ENCODE measurements at places on chromosomes 16 and 17.

DNA sequence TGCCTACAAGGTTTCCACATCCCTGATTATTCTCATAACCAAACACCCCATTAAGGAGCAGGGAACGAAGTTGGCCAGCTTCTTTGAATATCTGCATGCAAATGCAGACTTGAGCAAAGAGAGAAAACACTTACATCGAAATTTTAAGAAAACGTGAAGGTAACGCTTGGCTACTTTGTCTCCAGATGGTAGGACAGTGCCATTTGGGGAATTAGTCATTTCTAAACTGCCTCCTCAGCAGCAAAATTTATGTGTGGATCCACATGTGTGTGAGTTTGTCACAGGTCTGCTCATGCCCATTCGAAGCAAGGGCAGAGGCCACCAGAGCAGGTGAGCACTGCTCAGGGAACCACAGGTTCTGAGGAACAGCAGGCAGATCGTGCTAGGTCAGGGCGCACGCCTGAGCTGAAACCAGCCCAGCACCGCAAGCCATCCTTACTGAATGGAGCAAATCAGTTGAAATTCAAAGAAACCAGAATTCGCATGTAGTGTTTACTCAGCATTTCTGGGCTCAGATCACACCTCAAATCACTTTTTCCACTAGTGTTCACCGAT, 80.1 kb downstream of the SOCS1 start:
- H3K4me3 ChIP-seq = no peak overlapping the region
- H3K4me1 ChIP-seq = no peaks in the 10 kb centered on the region
- H3K27me3 ChIP-seq = no peaks in the 10 kb centered on the region
- DNase-seq = no peak
- peaks cover 61% of the 10 kb centered on the region for H3K36me3 ChIP-seq
- no peak overlapping the region for H3K27ac ChIP-seq

DNA sequence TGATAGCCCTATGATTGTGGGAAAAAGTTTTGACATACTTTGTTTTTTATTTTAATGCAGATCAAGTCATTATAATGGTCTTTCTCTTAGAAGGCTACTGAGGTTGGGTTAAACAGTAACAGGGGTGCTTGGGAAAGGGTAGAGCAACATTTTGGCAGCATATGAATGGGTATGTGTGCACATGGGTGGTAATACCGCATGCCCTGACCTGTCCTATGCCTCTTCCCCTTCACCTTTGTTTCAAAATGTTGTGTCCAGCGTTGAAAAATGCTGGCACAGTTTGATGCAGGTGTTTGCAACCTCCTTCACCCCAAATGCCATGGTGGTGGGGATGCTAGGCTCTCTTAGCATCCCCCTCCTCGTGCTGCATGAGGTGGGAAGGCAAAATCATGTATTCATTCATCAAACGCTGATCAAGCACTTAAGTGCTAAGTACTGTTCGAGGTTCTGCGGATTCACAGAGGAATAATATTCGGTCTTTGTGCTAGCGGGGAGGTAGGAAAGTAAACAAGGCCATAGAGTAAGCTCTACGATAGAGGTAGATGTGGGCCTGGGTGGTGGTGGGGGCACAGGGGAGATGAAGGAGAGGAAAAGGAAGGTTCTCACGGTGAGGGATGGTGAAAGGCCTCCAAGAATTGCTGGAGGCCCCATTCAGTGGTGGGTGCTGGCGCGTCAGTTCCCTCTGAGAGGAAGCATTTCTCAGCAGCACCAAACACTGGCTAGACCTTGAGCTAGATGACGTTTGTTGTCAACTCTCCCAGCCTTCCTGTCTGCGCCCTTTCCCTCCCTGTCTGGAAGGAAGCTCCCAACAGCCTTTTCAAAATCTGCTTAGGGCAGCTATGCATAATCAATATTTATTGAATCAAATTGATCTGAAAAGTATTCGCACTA, 13.3 kb upstream of the MARCHF10 start:
- no peaks in the 10 kb centered on the region for H3K36me3 ChIP-seq
- H3K27ac ChIP-seq = no peak overlapping the region
- H3K27me3 ChIP-seq = no peaks in the 10 kb centered on the region
- peaks cover 24% of the 10 kb centered on the region for H3K4me1 ChIP-seq
- H3K4me3 ChIP-seq = no peak overlapping the region
- DNase-seq = no peak

DNA sequence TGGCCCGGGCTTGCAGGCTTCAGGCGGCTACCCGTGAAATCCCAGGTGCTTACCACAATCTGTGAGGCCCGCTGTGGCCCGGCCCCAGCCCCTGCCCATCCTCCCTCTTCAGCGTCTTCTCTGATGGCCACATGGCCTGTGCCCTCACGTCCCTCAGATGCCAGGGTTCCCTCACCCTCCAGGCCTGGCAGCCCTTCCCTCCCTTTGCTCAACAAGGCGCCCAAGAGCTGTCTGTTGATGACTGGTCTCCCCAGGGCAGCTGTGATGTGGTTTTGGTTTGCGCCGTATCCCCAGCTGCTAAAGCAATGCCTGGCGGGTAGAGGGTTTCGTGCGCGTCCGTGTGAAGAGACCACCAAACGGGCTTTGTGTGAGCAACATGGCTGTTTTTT, 35.1 kb downstream of the PMM2 start:
- peaks cover 13% of the 10 kb centered on the region for H3K36me3 ChIP-seq
- H3K4me1 ChIP-seq = peaks cover 11% of the 10 kb centered on the region
- no peak for DNase-seq
- H3K27ac ChIP-seq = no peak overlapping the region

GRCh38 chr17:38564254-38564837, 41.4 kb downstream of the SRCIN1 start:
- H3K27ac ChIP-seq = no peak overlapping the region
- peaks cover 66% of the 10 kb centered on the region for H3K4me1 ChIP-seq
- DNase-seq = no peak
- H3K27me3 ChIP-seq = peaks cover 52% of the 10 kb centered on the region

DNA sequence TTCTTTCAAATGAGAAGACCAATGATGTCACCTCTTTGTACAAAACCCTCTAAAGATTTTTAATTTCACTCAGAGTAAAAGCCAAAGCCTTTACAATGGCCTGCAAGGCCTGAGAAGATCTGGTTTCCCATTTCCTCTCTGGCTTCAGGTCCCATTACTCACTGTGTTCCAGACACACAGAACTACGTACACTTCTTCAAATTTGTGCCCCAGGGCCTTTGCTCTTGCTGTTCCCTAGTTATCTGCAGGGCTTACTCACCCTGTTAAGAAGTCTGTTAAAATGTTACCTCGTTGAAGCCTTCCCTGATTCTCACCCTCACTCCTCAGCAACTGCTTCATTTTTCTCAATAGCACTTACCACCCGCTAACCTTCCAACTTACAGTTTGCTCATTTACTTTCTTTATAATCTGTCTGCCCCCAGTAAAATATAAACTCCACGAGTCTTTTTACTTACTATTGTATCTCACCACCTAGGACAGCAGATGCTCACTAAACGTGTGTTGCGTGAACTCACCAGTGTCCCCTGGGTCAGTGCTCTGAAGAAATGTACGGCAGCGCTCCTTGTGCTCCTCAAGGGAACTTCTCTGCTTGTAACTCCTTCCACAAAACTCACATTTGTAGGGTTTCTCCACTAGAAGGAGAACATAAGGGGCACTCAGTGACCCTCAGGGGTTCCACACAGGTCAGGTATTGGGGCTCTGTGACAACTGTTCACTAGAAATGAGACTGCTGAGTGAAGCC, 50.2 kb downstream of the GRB7 start:
- no peak for DNase-seq
- H3K4me3 ChIP-seq = no peak overlapping the region
- no peaks in the 10 kb centered on the region for H3K27me3 ChIP-seq

DNA sequence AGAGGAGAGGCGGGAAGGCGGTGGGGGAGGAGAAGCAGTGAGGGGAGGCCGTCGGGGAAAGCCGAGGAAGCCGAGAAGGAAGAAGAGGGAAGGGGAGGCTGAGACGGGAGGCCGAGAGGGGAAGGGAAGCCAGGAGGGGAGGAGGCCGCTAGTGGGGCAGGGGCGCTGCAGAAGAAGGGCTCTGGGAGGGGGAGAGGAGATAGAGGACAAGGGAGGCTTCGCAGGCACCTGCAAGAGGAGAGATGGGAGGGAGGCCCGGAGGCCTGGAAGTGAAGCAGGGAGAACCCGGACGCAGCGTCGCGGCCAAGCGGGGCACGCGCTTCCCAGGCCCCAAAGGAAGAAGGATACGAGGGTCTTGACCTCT, 2.3 kb downstream of the C17orf58 start:
- H3K27me3 ChIP-seq = no peaks in the 10 kb centered on the region
- H3K36me3 ChIP-seq = no peaks in the 10 kb centered on the region
- H3K4me1 ChIP-seq = peaks cover 22% of the 10 kb centered on the region
- H3K4me3 ChIP-seq = peak overlapping the region; percentile 78
- H3K27ac ChIP-seq = peak overlapping the region; percentile 98
- no peak for DNase-seq

GRCh38 chr16:74107795-74108610, 188.6 kb upstream of the PSMD7 start:
- H3K27ac ChIP-seq = no peak overlapping the region
- H3K4me1 ChIP-seq = no peaks in the 10 kb centered on the region
- no peak overlapping the region for H3K4me3 ChIP-seq
- no peaks in the 10 kb centered on the region for H3K36me3 ChIP-seq
- DNase-seq = no peak
- H3K27me3 ChIP-seq = no peaks in the 10 kb centered on the region

DNA sequence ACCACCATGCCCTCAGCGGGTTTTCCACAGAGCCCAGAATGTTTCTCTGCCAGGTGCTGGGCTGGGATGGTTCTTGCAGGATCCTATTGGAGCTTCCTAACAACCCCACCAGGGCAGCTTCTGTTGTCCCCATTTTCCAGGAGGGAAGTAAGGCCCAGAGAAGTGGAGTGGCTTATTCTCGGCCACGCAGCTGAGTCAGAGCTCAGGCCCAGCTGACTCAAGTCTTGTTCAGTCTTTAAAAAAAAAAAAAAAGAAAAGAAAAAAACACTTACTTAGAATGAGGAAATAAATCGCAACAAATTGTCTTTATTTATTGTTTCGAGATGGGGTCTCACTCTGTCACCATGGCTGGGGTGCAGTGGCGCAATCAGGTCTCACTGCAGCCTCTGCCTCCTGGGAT, 413.0 kb downstream of the CPPED1 start:
- no peaks in the 10 kb centered on the region for H3K27me3 ChIP-seq
- no peak for DNase-seq
- no peaks in the 10 kb centered on the region for H3K36me3 ChIP-seq
- H3K27ac ChIP-seq = no peak overlapping the region
- no peak overlapping the region for H3K4me3 ChIP-seq

GRCh38 chr16:28181515-28181914, 30.2 kb downstream of the XPO6 start:
- no peak overlapping the region for H3K27ac ChIP-seq
- H3K4me1 ChIP-seq = no peaks in the 10 kb centered on the region
- no peak overlapping the region for H3K4me3 ChIP-seq

DNA sequence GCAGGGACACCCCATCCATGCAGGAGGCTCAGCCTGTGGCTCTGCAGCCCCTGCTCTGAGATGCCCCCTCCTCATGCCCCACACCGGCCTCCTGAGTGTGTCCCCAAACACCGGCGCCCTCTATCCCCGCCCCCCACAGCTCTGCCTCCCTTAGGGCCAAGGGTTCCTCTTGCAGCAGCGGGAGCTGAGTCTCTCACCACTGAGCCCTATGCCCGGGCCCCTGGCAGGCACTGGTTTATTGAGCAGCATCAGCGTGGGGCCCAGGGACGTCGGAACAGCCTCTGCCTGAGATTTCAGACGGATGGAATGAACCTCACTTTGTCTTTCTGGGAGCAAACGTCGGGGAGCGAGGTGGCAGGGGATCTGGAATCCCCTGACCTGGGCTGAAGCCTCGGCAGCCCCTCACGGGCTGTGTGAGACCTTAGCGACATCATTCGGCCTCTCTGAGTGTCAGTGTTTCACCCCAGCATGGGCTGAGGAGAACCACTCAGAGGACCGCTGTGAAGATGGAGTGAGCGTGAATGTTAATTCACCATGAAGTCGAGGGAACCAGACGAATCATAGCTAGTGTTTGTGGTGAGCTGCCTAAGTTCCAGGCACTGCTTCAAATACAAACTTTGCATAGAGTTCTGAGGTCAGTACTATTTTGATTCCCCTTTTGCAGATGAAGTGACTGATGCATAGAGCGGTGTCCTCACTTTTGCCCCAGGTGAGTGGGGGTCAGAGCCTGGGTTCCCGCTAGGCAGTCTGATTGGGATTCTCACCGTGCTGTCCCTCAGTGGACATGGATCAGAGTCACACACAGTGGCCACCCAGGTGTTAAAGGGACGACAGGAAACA, 5.3 kb upstream of the C16orf74 start:
- no peak overlapping the region for H3K4me3 ChIP-seq
- H3K4me1 ChIP-seq = peaks cover 39% of the 10 kb centered on the region
- H3K27ac ChIP-seq = no peak overlapping the region
- H3K36me3 ChIP-seq = no peaks in the 10 kb centered on the region
- no peak for DNase-seq
- H3K27me3 ChIP-seq = peaks cover 19% of the 10 kb centered on the region

DNA sequence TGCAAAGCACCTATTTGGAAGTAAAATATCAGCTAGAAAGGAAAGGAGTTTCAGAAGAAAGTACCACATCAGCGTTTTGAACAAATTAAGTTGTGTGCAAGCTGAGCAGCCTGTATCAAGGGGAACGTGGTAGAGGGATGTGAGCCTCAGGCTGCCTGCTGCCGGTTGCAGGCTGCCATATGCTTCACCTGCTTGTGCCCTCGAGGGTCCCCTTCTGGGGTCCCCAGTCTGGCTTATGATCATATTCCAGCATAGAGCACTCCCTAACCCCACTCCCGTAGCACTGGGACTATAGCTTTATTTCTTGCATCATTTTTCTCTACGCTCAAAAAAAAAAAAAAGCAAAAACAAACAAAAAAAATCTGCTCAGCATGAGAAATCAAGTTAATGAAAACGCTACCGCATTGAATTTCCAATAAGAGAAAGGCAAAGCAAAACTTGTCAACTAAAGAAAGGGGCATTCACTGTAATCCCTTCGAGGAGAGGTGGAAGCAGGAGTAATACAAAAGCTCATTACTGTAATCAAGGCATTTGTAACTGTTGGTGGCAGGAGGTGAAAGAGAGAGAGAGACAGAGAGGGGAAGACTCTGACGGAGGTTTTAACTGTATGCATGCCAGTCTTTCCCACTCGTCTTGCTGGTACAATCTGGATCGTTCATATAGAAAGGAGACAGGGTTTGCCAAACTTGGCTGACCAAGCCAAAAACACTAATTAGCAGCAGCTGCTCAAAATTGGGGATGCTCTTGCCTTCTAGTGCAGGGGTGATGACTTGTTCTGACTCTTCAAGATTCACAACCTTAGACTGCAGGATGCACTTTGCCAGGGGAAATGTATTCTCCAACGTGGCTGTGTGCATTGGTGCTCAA, 258.2 kb upstream of the HSBP1 start:
- no peak overlapping the region for H3K4me3 ChIP-seq
- no peaks in the 10 kb centered on the region for H3K27me3 ChIP-seq
- no peak for DNase-seq
- H3K27ac ChIP-seq = no peak overlapping the region

Data from spinal cord (tissue), 10 donors.